Stimulated activated CD4-positive, alpha-beta T cell treated with anti-CD3 and anti-CD28 coated beads, Interleukin-12 subunit alpha, Interleukin-12 subunit beta, amount 100 ng/mL, for 4 hours (primary cell): ENCODE measurements at places on chromosomes 4 and X.

DNA sequence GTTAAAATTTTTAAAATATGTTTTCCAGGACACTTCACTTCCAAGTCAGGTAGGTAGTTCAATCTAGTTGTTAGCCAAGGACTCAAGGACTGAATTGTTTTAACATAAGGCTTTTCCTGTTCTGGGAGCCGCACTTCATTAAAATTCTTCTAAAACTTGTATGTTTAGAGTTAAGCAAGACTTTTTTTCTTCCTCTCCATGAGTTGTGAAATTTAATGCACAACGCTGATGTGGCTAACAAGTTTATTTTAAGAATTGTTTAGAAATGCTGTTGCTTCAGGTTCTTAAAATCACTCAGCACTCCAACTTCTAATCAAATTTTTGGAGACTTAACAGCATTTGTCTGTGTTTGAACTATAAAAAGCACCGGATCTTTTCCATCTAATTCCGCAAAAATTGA, 49.7 kb downstream of the XIAP start:
- DNase-seq: no peak

DNA sequence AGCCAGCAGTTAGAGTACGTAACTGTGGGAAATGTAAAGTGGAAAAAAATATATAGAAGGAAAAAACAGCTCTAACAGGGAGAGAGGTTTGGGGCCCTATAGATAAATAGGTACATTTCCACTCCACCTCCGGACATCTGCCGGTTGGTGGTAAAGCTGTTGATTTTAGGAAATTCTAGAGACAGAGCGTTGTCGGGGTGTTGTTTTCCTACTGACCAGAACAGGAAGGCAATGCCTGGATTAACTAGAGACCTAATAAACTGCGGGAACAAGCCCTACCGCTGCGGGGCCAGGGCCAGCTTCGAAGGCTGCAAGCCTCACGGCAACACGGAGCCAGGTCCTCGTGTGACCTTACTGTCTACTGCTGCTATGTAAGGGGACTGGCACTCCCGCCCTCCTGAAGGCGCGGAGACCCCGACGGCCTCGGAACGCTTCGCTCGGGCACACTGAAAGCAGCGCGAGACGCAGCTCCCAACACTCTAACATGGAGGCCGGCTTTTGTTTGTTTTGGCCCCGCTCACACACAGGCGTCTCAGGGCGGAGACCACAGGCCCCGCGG, 702 bp upstream of the CDKN2AIP start:
- peak; percentile 36 for DNase-seq

GRCh38 chr4:610411-611261, 14.7 kb upstream of the PDE6B start:
- DNase-seq: no peak

- DNase-seq: no peak
Observed at GRCh38 chr4:1236103-1236641, 12.8 kb downstream of the CTBP1 start.

- no peak for DNase-seq
Observed at GRCh38 chr4:15656038-15656470, 897 bp upstream of the FBXL5 start.

GRCh38 chr4:87005690-87006425, 71.0 kb downstream of the AFF1 start:
- peak; percentile 15 for DNase-seq

DNA sequence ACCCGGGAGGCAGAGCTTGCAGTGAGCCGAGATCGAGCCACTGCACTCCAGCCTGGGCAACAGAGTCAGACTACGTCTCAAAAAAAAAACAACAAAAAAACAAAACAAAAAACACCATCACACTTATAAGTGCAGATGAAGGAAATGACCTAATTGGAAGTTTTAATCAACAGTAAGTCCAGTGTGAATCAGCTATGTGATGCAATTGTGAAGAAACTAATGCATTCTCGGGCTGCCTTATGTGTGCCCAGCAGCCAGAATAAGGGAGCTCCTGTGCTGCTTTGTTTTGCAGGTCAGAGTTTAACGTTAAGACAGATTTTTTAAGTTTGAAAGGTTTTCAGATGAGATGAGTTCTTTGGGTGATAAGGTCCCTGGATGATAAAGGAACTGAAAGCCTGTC, 10.8 kb downstream of the DAPP1 start:
- DNase-seq: no peak

DNA sequence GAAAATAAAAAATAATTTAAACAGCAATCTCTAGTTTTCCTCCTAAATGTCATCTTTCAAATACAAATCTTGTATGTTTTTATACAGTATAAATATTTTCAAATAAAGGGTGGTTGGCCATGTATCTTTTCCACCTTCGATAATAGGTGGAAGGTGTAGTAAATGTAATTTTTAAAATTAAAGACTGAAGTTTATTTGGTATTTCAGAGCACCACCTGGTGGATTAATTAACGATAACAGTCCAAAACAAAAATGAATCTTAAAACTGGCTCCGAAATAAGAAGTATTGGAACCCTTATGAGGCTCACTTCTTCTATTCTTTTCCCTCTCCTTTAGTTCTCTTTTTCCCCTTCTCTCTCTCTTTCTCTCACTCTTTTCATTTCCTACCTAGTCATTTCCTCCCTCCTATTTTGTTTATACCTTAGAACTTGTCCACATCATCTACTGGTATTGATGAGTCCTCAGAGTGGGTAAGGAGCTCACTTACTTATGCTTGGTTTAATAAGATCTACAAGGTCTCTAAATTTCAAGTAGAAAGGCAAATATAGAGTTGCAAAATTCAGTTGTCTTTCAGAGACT, 82.9 kb upstream of the EXOC1L start:
- DNase-seq: no peak
